Naive thymus-derived CD4-positive, alpha-beta T cell (primary cell): ENCODE measurements at places on chromosomes 2 and 18. TPM values are rescaled to one million over a fixed set of nuclear protein-coding genes. Genes with fewer than 3 reads are reported as not detected.

Gene SNORC
- polyA plus RNA-seq: not detected

Gene MYO5B
- 0.02 TPM for polyA plus RNA-seq

DNA sequence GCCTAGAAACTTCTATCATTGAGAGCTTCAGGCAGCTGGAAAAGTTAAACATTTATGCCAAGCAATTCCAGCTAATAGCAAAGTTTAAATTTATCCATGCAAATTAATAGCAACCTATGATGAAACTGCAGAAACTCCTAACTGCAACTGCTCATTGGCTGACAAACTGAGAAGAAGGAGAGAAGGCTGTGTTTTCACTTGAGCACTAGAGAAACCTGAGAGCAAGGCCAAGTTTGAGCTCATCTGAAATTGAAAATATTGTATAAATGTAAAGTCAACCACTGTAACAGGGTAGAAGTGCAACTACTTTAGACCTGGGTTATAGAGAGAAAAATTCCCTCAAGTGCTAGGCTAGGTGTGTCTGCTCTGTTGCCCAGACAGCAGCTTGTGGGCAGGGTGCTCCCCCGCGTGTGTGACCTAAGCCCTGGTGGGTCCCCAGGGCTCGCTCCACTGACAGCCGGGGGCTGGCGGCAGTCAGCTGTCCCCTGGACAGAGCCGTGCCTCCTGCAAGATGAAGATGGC, 50.2 kb downstream of the CABYR start:
- DNase-seq: no peak

GRCh38 chr18:48228841-48229240, 180.3 kb downstream of the ZBTB7C start:
- DNase-seq: no peak

Gene RGPD3
- polyA plus RNA-seq: not detected

GRCh38 chr2:133422931-133423351, 145.3 kb downstream of the NCKAP5 start:
- DNase-seq: no peak

Gene UGT1A8
- not detected for polyA plus RNA-seq

Gene IHH
- polyA plus RNA-seq: not detected

DNA sequence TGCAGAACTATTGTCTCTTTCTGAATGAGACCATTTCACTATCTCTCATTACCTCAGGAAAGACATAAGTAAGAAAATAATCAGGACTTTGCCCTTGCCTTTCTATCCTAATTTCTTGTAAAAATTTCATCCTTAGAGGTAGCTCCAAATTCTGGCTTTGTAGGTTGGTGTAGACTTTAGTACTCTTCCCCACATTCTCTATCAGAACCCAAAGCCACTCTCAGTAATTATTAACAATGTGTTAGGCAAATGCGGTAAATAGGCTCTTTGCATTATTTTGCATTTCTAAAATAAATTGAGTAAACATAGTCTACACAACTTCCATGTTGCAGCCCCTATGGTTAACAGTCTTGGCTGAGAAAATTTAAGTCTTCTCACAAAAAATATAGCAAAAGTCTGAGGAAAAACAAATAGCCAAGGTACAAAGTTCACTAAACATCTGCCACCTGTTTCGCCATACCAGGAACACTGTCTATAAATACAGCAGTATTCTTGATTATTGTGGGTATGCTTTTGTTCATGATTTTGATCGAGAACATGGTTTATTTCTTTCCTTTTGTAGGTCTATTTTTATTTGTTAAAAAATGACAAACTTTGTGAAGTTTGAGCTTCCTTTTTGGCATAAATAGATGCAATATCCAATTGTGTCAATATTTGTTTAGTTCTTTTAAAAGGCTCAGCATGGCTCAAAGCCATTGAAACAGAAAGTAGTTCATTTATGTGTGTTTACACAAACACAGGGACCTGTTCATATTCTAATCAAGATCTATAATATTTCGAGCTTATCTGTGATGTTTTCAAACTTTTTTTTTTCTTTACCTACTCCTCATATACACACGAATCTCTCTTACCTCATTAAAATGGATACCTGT, 1061.5 kb downstream of the CNTNAP5 start:
- DNase-seq: no peak

Gene EHBP1
- polyA plus RNA-seq: 12.3 TPM

Gene CYTIP
- polyA plus RNA-seq: 270 TPM

GRCh38 chr2:127796389-127796788, 14.6 kb downstream of the WDR33 start:
- no peak for DNase-seq

GRCh38 chr18:12305930-12306629, 2.0 kb upstream of the TUBB6 start:
- no peak for DNase-seq

Gene KCNG2
- not detected for polyA plus RNA-seq

- no peak for DNase-seq
Measured at GRCh38 chr2:20444993-20445910, 1.6 kb upstream of the RHOB start.

DNA sequence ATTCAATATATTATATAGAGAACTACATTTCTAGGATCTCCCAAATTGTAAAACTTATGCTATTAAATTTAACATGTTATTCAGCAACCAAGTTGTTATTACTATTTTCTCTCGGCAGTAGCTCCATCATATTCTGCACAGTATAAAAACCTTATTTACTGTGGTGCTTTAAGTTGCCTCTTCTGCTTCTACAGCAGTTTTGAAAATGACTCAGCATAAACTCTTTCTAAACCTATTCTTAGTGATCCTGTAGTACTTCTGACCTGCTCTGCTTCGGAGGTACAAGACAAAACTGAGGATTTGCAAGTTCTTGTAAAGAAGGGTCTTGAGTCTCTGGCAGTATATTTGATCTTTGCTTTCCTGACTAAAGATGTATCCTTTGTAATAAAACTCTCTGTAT, 567.2 kb downstream of the TMX3 start:
- no peak for DNase-seq

GRCh38 chr18:7139409-7139808, 21.8 kb upstream of the LAMA1 start:
- no peak for DNase-seq

Gene FSHR
- polyA plus RNA-seq: not detected

- DNase-seq: no peak
Measured at GRCh38 chr2:164570475-164570874, 50.8 kb downstream of the GRB14 start.

Gene RFX8
- not detected for polyA plus RNA-seq

DNA sequence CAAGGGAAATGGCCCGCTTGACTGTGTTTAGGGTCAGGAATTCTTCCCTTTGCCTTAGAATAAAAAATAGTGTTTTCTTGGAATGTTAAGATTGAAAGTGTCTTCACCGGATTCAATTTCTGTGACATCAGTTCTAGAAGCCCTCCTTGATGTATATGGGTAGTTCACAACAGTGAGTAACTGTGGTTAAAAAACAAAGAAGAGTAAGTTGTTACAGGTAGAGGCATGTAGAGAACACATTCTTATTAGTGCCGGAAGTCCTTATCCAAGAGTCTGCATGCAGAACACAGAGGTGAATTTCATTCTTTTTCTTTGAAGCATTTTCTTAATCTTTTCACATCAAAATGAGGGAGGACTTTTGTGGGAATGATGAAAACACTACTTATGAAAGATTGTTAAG, 105.5 kb downstream of the FMNL2 start:
- DNase-seq: no peak

Gene COBLL1
- 0.22 TPM for polyA plus RNA-seq

GRCh38 chr2:174522553-174522952, 35.7 kb upstream of the GPR155 start:
- DNase-seq: no peak

DNA sequence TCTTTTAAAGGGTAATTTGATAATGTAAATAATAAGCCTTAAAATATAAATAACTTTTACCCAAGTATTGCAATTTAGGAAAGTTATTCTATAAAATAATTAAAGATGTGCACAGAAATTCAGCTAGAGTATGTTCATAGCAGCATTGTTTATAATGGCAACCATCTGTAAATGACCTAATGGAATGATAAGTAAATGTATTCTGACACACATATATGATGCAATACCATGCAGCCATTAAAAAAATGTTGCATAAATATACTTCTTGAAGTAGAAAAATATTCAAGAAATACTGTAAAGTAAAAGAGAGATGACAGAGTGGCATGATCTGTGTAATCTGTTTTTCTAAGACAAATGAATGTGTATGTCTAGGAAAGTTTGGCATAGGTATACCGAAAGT, 545.7 kb downstream of the ZEB2 start:
- DNase-seq: no peak

GRCh38 chr18:23716516-23716915, 27.3 kb downstream of the LAMA3 start:
- DNase-seq: no peak

DNA sequence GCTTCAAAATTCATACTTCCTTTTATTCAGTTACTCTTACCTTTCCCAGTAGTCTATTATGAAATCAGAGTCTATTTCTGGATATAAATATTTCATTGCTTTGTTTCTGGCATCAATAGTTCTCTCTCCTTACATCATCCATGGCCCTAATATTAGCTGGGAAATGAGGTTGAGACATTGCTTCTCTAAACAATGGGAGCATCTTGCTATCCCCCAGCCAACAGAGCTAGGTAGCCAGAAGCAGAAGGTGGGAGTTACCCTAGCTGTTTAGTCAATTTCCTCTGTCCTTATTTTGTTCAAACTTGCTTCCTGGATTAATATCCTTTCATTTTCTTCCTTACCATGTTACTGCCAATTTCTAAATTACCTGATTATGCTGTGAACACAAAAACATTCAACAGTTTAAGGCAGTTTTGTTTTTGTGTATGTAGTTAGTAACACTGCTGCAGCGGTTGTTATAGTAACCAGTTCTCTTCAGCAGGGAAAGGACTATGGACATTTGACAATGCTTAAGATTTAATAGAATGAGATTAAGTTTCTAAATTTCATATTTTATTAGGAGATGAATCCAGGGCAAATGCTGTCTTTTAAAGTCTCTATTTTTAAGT, 160.5 kb upstream of the KCNJ3 start:
- DNase-seq: no peak

DNA sequence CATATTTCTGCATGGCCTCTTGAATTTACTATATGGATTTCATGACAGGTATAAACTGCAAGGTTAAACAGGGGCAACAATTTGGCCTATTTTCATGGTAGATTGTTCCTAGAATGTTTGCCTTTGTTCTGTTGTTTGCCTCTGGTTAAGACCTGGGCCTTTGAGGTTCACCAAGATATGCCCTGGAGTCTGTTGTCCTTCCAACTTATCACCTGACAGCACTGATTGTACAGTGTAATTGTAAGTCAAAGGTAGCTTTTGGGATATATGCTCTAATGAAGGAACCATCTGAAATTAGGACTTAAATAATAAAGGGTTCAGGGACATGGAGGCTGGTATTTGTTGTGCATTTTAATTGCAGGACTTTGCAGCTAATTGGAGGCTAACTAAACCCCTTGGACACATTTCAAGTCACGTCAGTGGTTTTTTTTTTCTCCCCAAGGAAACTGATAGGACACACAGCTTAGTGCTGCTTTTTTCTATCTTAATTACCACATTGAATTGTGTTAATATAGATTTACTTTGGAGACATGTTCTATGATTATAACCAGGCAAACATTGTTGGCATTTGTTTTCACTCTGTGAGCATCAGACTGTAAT, 771.2 kb upstream of the LINC00305 start:
- no peak for DNase-seq

DNA sequence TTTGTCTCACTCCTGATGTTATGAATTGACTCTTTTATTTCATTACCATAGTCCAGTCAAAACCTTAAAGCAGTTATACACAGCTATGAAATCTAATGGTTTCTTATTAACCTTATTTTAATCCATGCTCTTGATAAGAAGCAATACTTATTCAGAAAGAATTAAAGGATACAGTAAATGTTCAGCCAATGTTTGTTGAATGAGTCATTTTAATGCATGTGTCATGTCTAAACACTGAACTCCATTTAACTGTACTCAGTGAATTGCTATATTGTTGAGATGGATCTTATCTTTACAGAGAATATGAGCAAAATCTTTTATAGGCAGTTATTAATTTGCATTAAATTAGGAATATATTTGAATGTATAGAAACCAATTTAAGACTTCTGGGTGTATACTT, 135.1 kb upstream of the TFPI start:
- DNase-seq: no peak

DNA sequence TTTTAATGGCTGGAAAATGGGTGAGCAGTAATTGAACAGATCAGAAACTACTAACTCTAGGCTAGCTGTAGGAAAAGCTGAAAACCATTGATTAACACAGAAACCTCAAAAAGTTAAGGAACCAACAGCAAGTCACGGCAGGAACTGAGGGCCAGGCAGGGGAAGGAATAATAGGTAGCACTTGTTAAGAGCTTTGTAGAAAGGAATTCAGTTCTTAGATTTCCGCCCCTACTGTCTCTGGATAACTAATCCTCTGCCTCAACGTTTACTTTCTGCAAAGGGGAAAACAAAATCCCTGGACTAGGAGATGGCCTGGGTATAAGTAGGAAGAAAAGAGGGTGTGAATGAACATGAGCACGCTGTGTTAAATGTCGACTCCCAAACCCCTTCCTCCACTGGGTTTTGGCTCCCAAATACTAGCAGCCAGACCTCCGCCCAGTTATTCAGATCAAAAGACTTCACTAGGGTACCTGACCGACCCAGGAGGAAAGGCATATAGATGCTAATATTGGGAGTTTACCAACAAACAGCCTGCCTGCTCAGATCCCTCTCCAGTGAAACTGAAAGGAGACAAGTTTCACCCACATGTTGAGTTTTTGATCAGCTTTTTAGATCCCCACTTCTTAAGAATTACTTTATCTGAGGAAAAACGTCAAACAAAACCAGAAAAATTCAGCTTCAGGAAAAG, 12.4 kb downstream of the SMAD2 start:
- no peak for DNase-seq

Gene PRKAG3
- not detected for polyA plus RNA-seq

DNA sequence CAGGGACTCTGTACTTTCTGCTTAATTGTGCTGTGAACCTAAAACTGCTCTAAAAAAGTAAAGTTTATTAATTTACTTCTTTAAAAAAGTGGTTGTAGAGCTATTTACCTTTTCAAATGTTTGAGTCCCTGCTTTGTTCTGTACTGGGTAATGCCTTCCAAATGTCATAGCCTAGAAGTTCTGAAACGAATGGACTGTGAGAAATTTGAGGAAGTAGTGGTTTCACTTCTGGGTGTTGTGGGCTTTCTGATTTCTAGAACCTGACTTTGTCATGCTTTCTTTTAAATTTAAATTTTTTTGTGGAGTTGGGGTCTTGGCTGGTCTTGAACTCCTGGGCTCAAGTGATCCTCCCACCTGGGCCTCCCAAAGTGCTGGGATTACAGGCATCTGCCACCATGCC, 44.6 kb downstream of the SMAD4 start:
- DNase-seq: no peak

DNA sequence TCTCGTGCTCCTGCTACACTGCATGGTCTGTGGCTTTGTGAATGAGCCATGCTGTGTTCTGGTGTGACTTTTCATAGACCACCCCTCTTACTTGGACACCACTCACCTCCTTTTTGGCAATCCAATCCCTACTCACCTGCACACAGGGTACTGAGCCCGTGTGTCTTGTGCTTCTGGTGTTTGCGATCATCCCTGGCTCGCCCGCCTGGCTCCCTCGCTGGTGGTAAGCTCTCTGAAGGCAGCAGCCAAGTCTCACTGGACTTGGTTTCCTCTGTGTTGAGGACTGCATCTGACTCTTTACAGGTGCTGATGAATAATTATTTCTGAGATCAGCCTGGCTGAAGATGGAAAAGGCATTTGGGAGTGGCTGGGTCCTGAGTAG, 276.8 kb downstream of the TSN start:
- DNase-seq: no peak

GRCh38 chr2:52289741-52290140, 1257.8 kb upstream of the NRXN1 start:
- DNase-seq: no peak

GRCh38 chr2:205139822-205140463, 542.4 kb upstream of the NRP2 start:
- no peak for DNase-seq
